Bone marrow (tissue), 2 donors: ENCODE measurements at places on chromosomes 6 and 20.
A peak's percentile ranks its signal among the peaks of the same experiment; 100 is the strongest.

GRCh38 chr6:111361648-111362047 is 121.4 kb downstream of the REV3L start:
- DNase-seq: no peak

DNA sequence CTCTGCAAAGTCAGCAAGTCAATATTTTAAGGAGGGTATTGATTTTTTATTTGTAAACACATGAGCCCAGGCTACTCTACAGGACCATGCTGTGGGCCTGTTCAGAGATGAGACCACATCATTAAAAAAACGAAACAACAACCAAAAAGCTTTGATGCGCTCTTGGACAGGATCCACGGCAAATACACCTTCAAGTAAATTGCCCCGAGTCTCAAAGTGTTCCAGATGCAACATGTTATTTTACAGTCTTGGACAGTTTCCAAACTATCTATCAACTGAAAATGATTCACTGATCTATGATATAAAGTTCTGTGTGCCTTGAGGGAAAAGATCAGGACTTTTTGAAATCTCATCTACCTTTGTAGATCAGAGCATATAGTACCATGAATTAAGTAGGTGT is 25.8 kb upstream of the CARMIL1 start:
- no peak for DNase-seq

GRCh38 chr6:41072836-41073202 is at the start of gene NFYA:
NFYA (plus strand) TSS chr6:41072974; CDS start chr6:41079090, 6,116 bp downstream.
- DNase-seq: peak; percentile 100

DNA sequence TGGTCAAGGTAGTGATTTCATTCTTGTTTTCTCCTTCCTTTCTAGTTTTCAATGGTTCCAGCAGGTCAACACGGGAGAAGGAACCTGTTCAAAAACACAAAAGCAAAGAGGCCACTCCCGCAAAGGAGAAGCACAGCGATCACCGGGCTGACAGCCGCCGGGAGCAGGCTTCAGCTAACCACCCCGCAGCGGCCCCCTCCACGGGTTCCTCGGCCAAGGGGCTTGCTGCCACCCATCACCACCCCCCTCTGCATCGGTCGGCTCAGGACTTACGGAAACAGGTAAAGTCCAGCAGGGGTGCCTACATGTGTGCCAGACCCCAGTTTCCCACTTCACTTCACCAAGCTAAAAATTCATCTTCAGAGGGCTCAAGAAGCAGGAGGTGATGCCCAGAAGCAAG is 175.6 kb downstream of the DTNBP1 start:
- no peak for DNase-seq

GRCh38 chr6:80789912-80790570 is 683.6 kb downstream of the BCKDHB start:
- DNase-seq: no peak

DNA sequence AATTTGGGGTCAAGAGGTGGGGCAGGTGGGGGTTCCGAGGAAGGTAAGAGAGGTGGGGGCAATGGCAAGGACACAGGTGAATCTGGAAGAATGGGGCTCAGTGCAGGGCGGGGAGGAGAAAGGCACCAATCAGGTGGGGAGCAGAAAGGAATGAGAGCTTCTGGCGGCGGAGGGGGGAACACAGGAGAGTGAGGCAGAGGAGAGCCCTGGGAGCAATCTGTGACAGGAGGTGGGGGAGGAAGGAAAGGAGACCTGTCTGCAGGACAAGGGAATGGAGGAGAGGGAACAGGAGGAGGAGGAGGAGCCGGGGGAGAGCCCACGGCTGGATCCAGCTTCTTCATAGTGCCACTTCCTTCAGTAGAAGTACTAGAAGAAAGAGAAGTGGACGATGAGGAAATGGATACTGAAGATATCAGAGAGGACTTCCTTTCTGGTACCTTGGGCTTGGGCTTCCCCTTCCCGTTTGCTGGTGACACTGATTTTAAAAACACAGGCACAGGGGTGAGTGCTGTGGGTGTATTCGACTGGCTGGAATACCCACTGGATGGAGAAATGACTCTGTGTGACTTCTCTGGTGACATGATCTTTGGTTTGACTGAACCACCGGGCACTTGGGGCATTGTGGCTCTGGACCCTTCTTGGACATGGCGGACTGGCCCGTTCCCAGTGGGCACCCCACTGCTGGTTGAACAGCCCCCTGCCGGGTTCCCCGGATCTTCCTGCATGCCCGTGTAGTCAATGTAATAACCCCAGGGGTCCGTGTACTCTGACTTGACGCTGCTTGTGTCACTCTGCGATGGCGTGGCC is 27.4 kb downstream of the HEBP2 start:
- DNase-seq: no peak

DNA sequence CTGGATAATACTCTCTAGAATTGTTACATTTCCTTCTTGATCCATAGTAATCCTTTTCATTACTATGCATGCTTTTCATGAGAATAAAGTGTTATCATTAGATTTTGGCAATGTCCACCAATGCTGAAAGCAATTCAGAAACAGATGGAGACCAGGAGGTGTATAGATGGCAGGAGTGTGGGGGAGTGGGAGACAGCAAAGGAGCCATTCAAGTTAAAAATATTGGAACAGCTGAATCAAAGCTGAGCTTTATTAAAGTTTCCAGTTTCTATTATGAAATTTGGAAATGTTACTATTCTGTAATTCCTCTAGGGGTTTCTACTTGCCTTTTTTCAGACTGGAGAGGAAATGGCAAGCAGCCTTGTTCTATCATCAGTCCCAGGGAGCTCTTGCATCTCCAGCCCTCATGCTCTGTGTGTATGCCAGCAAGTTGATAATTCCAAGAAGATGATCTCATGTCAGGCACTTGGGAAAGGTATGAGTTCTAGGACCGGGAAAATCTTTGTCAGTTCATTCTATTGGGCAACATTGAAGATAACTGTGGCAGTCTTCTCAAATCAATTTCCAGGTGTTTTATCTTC is 228.0 kb downstream of the CD109 start:
- DNase-seq: no peak

DNA sequence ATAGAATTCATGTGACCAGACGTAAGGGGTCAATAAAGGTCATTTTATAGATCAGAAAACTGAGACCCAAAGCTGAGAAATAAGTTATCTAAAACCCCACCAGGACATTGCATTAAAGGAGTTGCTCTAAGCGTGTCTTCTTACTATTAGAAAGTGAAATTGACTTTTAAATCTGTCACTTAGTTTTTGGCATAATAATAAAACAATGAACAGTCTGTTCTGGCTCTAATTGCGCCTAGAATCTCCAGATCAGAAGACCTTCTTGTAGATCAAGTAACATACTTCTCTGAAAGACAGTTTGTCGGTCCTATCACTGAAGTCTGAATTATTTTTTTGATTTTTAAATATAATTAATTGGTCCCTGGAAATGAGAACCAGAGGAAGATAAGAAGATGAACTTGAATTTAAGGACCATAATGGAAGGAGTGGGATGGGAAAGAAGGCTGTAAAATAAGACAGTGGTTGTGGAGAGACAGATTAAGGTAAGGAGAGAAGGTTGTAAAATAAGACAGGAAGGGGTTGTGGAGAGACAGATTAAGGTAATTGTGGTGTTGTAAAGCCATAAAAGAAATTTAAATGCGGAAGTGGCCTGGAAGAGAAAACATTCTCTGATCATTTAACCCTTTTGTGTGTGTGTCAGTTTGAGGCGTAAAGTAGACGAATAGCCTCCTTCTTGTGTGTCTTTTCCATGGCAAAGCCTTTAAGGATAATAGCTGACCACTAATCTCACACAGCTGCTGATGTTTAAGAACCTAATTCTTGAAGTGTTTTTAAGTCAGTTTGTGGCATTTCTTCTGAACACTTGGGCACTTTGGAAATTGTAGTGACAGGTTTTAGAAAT is 20.1 kb downstream of the TOP1 start:
- DNase-seq: peak; percentile 25

- DNase-seq: peak; percentile 42
Observed at GRCh38 chr6:136846046-136846445, 23.7 kb downstream of the PEX7 start.

- no peak for DNase-seq
Observed at GRCh38 chr6:2197177-2197671, 48.2 kb downstream of the GMDS start.

DNA sequence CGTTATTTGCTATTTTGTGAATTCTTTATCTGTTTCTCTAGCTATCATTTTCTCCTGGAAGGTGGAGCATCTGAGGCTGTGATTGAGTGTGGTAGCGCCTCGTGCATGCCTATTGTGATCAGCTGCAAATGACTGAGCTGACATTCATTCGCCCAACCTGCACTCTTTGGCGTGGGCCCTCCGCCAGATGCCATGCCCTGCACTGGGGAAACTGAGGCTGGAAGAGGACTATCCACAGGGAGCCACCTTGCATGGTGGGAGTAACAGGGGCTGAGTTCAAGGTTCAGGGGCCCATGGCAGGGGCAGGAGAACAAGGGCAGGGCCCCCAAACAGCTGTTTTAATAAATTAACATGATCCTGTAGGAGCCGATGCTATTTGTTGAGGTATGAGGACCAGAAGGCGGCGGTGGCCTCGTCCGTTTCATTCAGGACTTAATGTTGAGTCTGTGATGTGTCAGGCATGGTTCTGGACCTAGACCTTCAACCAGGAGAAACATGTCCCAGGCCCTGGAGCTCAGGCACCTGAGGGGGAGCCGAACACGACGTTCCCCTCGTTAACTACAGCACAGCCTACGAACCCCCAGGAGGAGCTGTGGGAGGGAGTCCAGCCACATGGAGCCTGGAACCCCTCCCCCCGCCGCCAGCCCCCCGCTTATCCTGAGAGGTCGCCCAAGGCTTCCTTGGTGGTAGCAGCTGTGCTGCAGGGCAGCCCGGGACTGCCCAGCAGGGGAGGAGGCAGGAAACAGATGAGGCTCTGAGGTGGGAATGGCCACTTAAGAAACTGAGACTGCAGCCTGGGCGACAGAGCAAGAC is 242.9 kb downstream of the CDH4 start:
- DNase-seq: no peak

DNA sequence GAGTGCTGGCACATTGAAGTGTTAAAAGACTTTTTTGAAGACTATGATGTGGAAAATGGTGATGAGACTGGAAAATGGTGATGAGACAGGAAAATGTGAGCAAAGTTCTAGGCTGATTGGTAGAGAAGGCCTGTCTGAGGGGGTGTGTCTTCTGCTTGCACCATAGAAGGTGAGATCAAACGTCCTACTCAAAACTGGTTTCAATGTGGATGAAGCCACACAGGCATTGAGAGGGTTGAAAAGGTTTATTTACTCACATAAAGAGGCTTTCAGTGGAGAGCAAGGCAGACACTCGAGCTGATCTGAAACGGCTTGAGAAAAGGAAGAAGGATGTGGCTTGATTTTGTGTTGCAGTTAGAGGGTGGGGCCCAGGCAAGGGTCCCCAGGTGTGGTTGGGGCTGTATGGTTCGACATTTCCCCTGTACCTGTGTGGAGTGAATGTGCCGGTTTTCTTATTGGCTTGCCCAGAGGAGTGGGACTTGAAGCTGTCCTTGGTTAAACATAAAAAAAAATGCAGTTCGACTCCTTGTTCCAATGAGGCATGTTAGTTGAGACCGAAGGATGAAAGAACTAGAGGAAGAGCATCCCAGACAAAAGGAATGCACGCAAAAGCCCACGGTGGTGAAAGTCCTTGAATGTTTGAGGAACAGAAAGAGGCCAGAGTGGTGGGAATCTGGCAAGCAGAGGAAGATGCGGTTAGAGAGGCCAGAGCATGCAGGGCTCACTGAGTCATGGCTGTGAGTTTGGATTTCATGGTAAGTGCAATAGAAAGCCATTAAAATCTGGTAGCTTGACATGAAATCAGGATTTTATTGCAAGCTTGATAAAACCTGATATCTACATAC is 172.3 kb downstream of the EPM2A start:
- no peak for DNase-seq

DNA sequence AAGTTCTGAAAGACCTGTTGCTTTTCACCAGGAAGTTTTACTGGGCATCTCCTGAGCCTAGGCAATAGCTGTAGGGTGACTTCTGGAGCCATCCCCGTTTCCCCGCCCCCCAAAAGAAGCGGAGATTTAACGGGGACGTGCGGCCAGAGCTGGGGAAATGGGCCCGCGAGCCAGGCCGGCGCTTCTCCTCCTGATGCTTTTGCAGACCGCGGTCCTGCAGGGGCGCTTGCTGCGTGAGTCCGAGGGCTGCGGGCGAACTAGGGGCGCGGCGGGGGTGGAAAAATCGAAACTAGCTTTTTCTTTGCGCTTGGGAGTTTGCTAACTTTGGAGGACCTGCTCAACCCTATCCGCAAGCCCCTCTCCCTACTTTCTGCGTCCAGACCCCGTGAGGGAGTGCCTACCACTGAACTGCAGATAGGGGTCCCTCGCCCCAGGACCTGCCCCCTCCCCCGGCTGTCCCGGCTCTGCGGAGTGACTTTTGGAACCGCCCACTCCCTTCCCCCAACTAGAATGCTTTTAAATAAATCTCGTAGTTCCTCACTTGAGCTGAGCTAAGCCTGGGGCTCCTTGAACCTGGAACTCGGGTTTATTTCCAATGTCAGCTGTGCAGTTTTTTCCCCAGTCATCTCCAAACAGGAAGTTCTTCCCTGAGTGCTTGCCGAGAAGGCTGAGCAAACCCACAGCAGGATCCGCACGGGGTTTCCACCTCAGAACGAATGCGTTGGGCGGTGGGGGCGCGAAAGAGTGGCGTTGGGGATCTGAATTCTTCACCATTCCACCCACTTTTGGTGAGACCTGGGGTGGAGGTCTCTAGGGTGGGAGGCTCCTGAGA is at the start of gene HFE:
Gene HFE (plus strand): TSS at position 146 of the 832 bp plus-strand sequence. CDS start 12 bp downstream, at position 158.
- peak; percentile 65 for DNase-seq

DNA sequence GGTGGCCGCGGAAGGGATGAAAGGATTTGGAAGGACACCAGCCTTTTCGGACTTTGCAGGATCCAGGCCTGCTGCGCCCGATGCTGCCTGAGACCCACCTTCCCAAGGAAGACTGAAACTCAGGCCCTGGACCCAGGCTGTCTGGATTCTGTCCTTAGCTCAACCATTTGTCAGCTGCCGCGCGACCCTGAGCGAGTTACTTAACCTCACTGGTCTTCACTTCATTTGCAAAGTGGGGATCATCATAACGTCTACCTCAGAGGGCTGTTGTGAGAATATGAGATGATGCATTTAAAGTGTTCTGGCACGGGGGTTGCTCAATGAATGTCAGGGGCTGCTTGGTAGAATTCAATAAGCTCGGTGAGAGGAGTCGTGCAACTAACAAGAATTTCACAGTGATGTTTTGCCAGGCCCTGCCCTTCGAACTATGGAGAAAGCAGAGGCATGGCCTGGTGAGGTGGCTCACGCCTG is 104.2 kb upstream of the PRDM1 start:
- DNase-seq: no peak

DNA sequence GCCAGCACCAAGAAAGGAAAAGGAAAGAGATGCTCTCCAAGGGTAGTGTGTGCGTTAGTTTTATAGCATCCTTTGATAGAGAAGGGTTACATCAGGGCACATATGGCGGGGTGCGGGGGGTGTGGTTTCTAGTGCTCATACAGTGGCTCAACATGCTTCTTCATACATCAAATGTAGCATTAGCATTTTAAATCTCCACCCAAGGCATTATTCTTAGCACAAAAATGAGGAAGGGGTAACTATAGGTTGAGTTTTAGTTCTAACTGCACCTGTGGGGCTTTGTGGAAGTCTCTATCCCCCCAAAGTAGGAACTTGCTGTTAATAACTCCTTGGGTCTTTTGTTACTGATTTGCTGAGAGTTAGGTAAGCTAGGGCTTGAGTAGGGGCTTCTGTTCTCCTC is 89.3 kb downstream of the CEP57L1 start:
- DNase-seq: no peak

GRCh38 chr20:62938105-62938888 is at the start of gene GID8:
GID8 (plus strand) TSS chr20:62938147; CDS start chr20:62941503, 3,356 bp downstream.
- DNase-seq: peak; percentile 57

GRCh38 chr6:30219244-30219643 is 6.0 kb upstream of the TRIM26 start:
- DNase-seq: peak; percentile 55

- DNase-seq: no peak
Observed at GRCh38 chr6:39273406-39273821, 40.8 kb downstream of the KCNK17 start.

- DNase-seq: no peak
Observed at GRCh38 chr6:160331204-160331603, 17.0 kb upstream of the SLC22A3 start.
